Stimulated activated CD8-positive, alpha-beta memory T cell treated with anti-CD3 and anti-CD28 coated beads, Interleukin-15, amount 100 ng/mL, for 24 hours (primary cell): ENCODE measurements at places on chromosomes 1 and 21.

GRCh38 chr1:158998781-158999161 is 10.9 kb upstream of the IFI16 start:
- DNase-seq = no peak

- DNase-seq = no peak
Measured at GRCh38 chr1:70143048-70143659, 62.2 kb downstream of the LRRC40 start.

DNA sequence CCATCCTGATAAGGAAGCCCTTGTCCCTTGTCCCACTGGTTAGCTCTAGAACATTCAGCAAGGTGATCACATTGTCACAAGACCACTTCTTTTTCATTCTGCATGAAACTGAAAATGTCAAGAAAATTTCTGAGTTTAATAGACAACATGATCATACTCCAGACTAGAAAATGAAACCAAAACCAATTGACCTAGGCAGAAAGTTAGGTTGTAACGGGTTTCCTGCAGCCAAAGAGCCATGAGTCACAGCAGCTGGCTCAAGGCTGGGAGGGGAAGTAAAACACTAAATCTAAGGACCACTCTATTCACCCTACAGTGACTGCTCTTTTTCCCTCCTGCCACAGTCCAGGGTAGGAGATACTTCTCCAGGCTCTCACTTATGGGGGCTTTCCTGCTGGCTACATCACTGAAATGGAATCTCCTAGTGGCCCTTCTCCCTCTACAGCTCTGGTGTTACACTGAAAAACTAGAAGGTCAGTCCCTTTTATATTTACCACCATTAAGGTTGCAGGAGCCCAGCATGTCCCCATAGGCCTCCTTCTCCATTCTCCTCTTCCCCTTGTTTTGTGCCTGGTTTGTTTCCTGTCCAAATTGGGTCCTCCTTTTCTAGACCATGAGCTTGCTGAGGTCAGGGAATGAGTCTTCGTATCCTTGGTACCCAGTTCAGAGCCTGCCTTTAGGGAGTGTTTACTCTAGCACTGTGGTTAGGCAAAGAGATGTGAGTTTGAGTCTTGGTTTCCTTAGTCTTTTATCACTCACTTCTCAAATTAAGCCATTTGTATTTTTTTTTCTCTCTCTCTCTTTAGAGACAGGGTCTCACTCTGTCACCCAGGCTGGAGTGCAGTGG is 236.5 kb upstream of the JUN start:
- DNase-seq = no peak

GRCh38 chr1:179017383-179018326 is 8.0 kb upstream of the FAM20B start:
- DNase-seq = no peak

DNA sequence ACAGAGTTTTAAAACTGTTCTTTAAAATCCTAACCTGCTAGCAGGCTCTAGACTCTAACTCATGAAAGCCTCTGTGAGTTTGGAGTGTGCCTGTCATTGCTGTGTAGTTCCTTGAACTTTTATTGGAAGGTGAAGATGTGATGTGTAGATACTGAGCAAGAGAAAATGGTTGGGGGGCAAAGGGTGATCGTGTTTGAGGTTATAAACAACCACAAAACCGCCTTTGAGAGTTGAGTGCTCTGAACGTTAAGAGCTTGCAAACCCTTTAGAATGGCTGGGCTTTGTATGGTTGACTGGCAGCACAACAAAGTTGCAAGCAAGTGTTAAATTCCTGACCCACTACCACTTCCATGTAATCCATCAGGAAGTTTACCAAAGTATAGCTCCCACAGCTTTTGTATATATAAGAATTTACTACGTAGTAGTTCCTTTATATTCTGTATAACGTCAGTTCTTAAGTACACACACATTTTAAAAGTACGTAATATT is 19.6 kb downstream of the BACE2 start:
- no peak for DNase-seq

GRCh38 chr1:30820299-30820698 is 62.7 kb upstream of the LAPTM5 start:
- no peak for DNase-seq

GRCh38 chr1:17914131-17914530 is 159.0 kb downstream of the ACTL8 start:
- no peak for DNase-seq

DNA sequence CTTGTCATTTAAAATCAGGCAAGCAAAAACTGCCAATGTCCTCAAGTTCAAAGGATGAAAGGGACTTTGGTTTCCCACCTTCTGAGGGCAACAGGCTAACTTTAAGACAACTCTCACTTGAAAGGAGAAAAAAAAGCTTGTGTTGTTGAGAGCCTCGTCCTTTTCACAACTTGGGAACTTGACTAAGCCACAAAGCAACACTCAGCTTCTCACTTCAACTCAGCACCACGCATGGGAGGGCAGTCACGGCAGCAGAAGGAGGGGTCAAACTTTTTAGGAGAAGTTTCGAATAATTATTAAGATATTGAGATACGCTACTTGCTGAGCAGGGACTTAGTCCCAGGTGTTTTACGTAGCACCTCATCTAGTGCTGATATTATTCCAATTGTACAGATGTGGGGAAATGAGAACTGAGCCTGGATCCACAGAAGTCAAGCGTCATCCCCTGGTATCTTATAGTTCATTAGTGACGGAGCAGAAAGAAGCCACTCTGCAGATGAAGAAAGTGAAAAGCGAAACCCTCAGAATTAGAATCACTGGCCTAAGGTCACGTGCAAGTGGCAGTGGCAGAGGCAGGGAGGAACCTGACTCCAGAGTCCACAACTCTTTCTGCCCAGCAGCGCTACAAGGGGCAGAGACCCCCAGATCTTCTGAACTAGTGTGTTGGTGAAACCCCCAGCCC is 83.6 kb downstream of the JAK1 start:
- no peak for DNase-seq

DNA sequence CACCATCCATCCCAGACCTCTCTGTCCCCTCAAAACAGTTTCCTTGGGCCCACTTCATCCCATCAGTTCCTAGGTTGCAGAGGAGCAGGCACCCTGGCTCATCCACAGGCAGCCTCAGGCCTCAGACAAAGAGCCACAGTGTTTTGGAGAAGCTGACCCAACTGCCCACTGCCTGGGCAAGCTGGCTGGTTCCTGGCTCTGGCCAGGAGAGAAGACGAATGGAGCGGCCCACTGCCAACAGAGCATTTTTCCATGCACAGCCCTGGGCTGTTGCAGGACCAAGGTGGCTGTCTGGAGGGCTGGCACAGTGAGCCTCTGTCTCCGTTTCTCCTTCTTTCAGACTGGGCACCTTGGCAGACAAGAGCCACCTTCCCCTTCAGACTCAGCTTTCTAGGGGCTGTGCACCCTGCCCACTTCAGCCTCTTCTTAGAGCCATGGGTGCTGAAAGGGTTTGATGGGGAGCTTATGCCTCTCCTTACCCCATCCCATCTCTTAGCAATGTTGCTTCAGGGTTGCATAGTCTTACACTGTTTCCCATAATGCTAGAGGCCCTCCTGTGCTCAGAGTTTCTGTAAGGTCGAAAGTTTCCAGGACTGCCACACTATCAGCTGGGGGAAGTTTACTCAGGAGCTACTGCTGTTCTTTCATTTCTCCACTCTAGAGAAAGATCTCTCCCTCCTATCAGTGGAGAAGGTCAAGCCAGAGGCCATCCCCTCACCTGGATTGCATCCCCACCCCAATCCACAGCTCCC is 973 bp downstream of the FMOD start:
- no peak for DNase-seq

DNA sequence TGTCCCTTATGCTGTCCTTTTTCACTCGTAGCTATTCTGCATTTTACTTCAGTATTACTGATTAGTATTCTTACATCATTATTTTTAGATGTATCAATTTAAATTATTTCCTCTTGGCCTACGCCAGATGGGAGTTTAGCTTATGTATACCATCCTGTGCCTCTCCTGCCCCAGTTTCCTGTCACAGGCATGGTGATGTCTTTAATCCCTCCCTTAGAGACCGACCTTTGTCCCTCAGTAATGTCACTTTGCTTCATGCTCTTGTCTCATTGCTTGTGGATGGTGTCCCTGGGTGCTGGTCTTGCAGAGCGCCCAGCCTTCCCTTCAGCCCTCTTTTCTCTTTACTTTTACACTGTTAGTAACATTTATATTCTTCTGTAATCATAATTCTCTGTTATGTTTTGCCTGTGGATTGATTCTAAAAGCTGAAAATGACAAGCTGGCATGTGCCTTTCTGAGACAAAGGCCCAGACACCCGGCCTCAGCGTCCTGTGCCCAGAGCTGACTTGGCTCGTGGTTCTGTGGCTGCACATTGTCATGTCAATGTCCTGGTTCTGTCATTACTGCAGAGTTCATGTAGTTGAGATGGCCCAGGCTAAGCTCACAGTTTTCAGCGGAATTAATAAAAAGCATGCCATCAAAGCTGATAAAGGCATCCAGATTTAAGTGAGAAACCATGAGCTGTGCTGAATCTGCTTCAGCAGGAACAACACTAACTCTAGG is 100.7 kb downstream of the MTR start:
- DNase-seq = no peak

GRCh38 chr1:85311818-85312217 is 35.4 kb upstream of the BCL10 start:
- no peak for DNase-seq

DNA sequence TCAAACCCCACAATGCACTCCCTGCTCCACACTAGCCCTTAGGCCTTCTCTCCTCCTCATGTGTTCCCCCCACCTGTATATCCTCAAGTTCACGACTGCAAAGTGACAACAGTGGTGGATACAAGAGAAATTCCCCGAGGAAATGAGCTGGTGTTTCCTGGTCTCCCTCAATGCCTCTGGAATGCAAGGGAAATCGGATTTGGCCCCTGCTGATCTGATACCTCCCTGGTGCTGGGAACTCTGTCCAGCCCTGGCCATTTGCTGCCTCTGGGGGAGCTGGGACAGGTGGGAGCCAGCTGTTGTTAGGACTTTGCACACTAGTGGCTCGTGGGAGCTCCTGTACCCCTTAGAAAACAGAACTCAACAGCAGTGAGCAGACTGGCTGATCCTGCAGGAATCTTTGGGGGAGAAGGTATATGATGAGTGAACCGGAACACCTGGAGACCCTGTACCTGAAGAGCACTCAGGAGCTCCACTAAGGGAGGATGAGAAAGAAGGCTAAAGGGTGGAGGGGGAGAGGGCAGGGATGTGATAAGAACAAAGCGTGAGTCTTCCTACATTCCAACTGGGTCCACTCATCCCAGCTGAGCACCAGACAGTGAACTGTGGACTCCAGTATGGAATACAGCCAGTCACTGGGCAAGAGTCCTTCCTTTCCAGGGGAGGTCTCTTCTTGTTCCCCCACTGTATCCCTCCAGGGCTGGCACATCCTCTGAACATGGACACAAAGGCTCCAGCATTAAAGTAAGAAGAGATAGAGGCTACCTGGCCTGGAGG is 69.3 kb downstream of the PLXNA2 start:
- DNase-seq = no peak

- no peak for DNase-seq
Measured at GRCh38 chr1:10253755-10254154, 43.4 kb downstream of the KIF1B start.

DNA sequence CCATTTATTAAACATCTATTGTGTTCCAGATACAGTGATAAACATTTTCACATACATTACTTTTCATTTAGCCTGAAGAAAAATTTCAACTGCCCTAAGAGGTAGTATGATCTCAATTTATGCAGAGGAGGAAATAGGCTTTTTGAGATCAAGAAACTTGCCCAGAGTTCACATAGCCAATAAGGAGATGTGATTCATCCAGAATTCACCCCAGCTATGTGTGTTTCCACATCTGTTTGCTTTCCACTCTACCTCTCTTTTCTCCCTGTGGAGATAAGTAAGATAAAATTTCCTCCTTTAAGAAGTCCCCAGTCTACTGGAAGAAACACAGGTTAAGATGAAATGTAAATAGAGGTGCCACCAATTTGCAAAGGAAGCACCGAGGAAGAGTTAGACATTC is 199.7 kb upstream of the C8B start:
- no peak for DNase-seq

- DNase-seq = no peak
Measured at GRCh38 chr1:53419034-53419433, 40.2 kb upstream of the DMRTB1 start.

- no peak for DNase-seq
Measured at GRCh38 chr1:45640293-45640692, 16.4 kb upstream of the CCDC17 start.

GRCh38 chr1:161350671-161351070 is 17.0 kb downstream of the CFAP126 start:
- no peak for DNase-seq
